CD8-positive, alpha-beta memory T cell (primary cell): ENCODE measurements at places on chromosomes 7 and 10. TPM values are rescaled to one million over a fixed set of nuclear protein-coding genes. Genes with fewer than 3 reads are reported as not detected.

GRCh38 chr7:39973801-39974200, 23.7 kb downstream of the CDK13 start:
- DNase-seq = no peak

DNA sequence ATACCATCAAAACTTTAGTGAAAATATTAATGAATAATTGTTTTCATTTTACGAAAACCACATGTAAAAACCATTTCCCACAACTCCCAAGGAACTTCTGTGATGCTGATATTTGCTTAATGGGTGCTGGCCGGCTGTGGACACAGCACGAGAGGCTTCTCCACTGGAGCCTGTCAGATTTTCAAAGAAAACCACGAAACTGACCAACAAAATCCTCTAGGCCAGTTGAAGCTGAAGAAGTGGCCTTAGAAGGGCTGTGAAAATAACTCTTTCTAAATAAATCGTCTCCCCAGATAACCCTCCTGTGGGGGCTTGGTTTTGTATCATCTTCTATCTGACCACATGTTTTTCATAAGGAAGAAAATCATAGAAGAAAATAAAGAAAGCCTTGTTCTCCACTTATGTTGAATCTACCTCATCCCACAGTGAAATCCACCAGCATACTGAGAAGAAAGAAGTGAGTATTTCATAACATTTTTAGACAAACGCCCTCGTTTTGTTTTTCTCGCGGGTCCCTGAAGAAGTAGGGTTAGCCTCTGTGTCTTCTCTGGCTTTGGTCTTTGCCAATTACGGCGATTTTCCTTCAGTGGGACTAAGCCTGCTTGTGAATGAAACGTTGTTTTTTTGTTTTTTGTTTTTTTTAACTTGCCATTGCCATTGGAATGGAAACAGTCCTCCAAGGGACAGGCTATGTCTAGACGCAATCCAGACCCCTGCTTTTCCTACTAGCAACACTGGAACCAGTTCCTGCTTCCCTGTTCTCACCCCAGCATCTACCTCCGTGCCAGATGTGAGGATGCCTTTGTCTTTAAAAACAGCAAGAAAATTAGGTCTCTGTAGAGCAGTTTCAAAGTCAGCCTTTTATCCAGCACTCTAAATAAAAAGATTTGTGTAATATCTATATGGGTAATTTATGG, 123.9 kb downstream of the ADAM12 start:
- DNase-seq = no peak

GRCh38 chr10:113059371-113059780, 109.3 kb downstream of the TCF7L2 start:
- DNase-seq = no peak

DNA sequence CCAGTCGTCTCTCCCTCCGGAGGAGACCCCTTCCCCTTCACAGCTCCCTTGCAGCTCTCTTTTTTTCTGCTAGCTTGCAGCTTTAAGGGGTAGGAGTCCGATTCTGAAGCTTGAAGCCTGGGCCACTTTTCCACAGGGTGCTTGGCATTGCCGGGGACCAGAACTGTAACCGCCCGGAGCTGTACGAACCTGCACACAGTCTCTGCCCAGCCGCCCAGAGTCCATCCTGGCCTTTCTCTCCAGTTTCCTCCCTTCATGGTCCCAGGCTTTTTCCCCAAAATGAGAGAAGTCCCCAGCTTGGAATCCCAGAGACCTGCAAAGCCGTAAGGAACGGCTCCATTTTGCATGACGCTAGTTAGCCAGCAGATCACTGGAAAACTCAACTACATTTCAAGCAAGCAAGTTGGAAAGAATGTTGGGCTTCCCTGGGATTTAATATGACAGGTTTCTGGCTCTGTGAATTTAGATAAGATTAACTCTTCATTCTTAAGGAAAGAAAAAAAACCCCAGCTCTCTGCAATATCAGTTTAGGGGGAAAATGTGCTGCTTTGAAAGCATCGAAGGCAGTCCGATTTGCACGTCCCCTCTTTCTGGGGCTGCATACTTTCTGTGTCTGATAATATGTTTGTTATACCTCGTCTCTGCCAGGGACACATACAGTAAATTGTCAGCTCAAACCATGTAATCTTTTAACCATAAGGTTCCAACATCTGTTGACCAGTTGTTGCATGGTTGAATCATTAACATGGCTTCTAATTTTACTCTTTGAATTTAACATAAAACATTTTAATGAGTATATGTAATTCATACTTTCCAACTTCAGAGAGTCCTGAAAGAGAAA, 190.0 kb upstream of the LYZL2 start:
- DNase-seq = no peak

GRCh38 chr10:86636311-86636710, 18.0 kb upstream of the OPN4 start:
- no peak for DNase-seq

DNA sequence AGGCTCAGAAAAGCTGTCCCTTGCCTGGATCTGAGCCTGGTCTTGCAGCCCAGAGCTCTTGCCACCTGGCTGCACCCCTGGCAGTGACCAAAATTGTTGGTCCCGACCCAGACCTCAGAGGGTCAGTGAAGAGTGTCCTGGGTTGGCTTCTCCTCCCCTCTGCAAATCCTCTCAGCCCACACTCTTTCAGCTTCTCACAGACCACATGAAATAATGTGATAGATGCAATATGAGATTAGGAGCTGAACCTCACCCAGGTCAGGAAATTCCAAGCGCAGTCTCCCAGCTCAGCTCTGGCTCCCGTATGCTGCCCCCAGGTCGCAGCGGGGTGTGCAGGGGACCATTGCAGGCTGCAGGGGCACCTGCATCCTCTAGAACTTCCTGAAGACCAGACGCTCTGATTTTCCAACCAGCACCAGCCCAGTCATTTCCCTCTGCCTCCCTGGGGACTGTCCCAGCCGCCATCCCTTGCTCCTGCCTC, 19.6 kb upstream of the RET start:
- DNase-seq = no peak

Gene CALHM3
- total RNA-seq = not detected

Gene SLC26A3
- not detected for total RNA-seq
